RCC 7860 (cell line): ENCODE measurements at places on chromosomes 7 and 10.
A peak's percentile ranks its signal among the peaks of the same experiment; 100 is the strongest.

- DNase-seq = no peak
Observed at GRCh38 chr10:8112230-8112905, 57.9 kb downstream of the GATA3 start.

- peak; percentile 58 for DNase-seq
Observed at GRCh38 chr7:87575521-87575920, 25.2 kb downstream of the ABCB1 start.

DNA sequence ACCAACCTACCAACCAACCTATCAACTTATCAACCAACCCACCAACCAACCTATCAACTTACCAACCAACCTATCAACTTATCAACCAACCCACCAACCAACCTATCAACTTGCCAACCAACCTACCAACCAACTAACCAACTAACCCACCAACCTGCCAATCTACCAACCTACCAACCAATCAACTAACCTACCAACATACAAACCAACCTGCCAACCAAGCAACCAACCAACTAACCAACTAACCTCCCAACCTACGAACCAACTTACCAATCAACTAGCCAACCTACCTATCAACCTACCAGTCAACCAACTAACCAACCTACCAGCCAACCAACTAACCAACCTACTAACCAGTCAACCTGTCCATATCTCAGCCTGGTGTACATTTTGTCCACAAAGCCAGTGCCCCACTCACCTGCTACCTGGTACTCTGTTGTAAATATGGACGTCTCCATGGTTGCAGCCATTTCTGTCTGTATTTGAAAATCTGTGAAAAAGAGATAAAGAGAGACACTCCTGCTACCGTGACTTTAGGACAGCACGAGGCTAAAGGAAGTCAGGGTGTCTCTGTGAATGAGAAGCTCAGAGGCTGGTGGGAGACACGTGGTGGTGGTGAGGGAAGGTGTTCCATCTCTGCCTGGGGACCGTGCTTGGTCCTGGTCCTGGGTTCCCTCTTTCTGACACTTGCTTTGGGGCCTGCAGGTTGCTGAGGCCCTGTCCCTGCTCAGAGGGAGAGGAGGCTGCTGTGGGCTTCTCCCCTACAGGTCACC, 41.9 kb upstream of the IL15RA start:
- DNase-seq = no peak

DNA sequence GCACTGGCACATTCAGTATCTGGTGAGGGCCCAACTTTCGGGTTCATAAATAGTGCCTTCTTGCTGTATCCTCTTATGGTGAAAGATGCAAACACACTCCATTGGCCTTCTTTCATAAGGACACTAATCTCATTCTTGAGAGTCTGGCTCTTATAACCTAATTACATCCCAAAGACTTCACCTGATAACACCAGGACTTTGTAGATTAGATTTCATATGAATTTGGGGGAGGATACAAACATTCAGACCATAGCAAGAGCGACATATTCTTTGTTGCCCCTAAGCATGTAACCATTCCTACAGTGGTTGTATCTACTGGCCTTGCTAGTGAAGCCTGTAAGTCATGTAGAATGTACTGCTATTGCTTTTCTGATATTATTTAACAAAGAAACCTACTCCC, 525.2 kb downstream of the GFRA1 start:
- no peak for DNase-seq
